ENCODE measurements at places on chromosomes 3 and 15.
A peak's percentile ranks its signal among the peaks of the same experiment; 100 is the strongest.

DNA sequence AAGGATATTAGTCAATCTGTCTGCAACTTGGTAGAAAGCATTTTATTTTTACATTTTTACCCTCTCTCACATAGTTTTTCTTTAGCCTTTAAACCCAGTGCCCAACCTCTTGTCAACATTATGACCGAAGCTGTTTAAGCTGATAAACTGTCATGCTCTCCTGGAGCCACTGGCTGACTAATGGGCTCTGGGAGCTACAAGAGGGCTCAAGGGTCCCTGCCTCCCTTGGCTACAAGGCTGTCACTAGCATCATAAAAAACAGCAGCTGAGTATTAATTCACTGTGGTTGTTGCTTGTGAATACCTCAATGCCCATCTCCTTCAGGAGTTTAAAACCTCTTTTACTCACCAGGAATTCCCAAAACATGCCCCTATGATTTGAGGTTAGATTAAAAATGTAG is 237.9 kb downstream of the ZMAT3 start:
- DNase-seq, result no peak

GRCh38 chr3:149881879-149882278 is 68.9 kb downstream of the RNF13 start:
- DNase-seq, result no peak

GRCh38 chr3:135966271-135966961 is 888 bp downstream of the PPP2R3A start:
- DNase-seq, result peak; percentile 19

- DNase-seq, result no peak
These were observed 512 bp upstream of the TRH start for GRCh38 chr3:129973853-129974563.

DNA sequence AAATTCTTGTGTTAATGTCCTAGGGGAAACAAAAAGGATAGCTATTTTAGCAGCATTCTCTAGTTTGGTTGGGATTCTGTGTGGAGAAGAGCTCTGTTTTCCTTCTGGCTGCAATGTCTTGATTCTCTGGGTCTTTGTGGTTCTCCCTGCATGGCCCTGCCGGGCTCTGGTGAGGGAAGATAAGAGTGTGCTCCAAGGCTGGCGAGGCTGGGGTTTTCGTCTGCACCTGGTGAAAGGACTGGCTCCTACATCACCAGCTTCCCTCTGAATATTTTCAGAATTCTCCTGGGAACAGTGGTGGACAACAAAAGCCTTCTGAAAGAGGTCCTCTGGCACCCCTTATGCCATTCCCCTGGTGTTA is 38.1 kb upstream of the SFMBT1 start:
- no peak for DNase-seq

DNA sequence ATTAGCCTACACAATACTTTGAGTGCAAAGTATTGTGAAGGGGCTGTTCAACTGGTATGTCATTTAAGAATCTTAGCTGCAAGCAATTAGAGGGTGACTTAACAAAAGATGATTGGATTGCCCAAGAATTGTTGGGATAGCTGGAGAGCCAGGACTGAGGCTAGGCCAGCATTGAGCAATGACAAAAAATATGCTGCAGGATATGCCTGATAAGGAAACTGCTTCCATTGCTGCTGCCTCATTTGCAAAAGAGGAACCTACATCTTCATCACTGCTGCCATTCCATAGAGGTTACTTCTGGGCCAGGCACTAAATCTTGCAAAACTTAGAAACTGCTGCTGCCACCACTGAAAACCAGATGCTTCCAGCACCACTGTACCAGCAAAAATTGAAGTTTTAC is 108.0 kb upstream of the TBC1D5 start:
- DNase-seq, result no peak

DNA sequence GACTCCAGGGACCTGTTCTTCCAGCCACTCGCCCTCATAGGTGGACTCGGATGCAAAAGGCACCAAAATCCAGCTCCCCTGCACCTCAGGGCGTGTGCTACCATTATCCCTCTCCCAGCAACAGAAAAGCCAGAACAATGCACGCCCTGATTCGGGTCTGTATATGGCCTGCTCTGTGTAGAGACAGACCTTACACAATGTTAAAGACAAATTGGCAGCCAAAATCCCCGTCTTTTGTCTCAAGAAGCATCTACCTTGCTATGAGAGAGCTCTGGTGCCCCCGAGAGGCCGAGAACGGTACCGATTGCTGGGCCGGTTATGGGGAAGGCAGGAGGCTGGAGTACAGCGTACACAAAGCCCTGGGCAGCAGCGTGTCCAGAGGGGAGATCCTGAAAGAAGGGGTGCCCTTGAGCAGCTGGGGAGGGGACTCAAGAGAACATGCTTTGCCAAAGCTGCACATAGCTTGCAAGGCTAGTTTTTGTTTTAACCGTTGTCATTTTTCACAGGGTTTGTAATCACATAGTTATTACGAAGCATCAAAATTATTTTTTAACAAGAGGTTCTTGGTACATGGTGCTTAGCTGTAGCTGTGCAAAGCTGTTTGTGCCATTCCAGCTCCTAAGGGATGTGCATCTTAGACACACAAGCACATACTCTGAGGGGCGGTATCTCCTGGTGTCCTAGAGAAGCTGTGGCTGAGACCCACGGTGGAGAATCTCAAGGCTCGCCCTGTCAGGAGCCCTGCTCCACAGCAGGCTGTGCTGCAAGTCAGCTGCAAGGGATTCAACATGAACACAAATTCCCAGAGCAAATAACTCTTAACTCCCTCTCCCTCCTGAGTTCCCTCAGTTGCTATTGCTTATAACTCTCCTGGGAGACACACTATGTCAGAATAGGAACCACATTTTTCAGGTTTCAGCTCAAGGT is 461.5 kb upstream of the PPP2R3A start:
- peak; percentile 52 for DNase-seq

DNA sequence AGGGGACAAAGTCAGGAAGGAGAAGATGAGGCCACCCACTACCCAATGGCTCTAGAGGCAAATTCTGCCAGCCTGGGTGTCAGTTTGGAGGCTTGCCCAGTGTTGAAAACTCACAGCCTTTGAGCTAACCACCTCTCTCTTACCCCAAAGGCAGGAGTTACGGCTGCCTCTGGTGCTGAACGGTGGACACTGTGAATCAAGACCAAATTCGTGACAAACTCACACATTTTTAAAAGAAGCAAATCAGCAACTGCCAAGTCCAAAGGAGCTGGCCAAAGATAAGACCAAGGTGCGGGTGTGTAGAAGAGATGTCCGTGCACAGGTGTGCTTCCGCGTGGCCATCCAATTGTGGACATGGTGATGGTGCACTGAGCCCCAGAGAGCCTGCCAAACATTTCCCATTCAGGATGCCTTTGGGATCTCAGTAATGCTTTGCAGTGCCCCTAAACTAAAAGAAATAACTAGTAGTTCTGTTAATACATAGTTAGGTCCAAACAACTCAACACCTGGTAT is 74.6 kb downstream of the FAM174B start:
- no peak for DNase-seq

DNA sequence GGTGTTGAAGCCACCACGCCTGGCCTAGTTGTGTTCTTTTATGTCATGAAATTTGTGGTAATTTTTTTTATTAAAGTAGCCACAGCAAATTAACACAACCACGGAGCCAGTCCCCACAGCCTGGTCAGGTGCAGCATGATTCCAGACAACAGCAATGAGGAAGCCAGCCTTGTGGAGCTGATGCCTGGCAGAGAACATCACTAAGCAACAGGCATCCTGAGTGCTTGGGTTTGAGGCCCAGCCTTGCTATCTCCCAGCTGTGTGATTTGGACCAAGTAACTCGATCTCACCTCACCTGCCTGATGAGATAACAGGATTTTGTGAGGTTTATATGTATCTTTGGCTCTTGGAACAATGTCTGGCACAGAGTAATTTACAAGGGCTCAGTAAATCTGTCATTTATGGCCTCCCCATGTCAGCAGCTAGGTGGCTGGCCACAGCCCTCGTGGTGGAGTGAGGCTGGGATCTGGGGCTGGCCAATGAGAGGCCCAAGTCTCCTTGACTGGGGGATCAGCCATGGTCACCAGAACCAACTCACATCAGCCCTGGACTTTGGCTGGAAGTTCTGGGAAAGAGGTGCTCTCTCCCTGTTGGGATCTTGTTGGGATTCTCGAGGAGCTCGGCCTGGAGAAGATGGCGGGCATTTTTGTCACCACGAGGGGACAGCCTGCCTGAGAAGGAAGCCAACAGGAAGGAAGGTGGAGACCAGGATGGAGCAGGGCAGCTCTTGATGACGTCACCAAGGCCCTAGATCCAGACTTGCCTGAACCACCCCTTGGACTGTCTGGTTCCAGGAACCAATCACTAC is 22.8 kb upstream of the FLNB start:
- DNase-seq, result no peak

DNA sequence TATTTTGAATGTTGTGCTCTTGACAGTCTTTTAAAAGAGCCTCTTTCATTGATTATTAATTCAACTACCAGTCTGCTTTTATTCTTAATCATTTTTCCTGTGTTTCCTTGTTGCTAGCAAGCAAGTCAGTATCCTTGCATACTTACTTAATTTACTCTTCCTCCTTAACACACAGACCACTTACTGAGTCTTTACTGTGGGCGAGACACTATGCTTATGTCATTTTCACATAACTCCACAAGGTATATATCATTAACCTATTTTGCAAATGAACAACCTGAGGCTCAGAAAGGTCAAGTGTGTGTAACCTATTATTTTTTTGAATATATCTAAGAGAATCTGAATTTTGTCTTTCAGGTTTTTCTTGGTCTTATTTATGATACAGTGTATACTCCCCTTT is 130.9 kb downstream of the WDR76 start:
- no peak for DNase-seq

- DNase-seq, result no peak
These were observed 174.9 kb downstream of the GHSR start for GRCh38 chr3:172273378-172273777.

GRCh38 chr3:166752214-166752613 is 627.9 kb downstream of the ZBBX start:
- DNase-seq, result no peak

- no peak for DNase-seq
These were observed 6.5 kb upstream of the ARL8B start for GRCh38 chr3:5115506-5116162.

DNA sequence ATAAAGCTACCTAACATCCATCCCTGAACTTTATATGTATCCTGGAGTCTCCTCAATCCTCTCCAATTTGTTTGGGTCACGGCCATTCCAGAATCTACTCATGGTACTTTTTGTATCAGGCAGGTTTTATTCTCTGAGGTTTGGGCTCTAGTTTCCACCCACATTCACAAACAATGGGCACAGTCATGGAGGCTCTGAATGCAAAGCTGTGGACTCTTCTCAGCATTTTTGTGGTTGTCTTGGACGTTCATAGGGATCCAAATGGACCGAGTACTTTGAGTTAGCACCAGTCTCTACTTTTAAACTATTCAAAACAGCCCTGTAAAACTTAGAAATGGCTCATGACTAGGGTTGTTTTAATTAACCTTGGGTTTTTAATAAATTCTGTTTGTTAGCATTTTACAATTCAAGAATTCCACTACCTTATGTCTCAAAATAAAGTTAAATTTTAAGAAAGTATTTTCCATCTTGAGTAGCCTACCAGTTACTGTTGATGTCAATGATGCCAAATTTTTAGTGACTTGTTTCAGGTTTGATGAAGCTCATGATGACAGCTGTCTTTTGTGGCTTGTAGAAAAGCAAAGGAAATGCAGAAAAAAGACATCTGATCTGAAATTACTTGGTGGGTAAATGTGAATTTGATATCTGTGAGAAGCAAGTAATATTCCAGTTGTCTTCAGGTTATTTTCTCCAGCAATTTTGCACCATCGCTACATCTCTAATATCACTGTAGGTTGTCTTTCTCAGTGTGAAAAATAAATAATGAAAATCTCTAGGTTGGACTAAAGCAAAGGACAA is 275.7 kb upstream of the THBS1 start:
- no peak for DNase-seq

- no peak for DNase-seq
These were observed 28.4 kb downstream of the TMEM44 start for GRCh38 chr3:194604837-194605236.

GRCh38 chr15:61685534-61685933 is 374.7 kb downstream of the VPS13C start:
- DNase-seq, result no peak

GRCh38 chr15:31481142-31481541 is 154.5 kb downstream of the KLF13 start:
- no peak for DNase-seq

- no peak for DNase-seq
These were observed 168.3 kb upstream of the ADAMTS9 start for GRCh38 chr3:64856106-64856505.

GRCh38 chr3:59854-60253 is 136.7 kb upstream of the CHL1 start:
- DNase-seq, result no peak

DNA sequence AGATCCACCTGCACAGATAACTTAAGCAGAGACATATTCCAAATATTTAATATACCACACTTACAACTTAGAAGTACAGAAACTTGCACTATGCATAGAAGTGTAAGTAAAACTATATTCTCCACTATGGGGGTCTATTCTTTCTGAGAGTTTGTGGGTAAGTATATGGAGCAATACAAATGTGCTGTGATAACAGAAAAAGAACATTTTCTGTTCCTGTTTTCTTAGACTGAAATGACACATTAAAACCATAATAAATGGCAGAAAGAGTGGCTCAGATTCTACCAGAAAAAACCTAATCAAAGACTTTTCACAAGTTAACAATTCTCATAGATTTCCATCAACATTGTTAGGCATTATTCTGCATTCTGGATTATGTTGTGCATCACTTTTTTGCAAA is 96.6 kb upstream of the WNT7A start:
- DNase-seq, result no peak

GRCh38 chr15:41564960-41565502 is 6.0 kb downstream of the TYRO3 start:
- DNase-seq, result no peak

DNA sequence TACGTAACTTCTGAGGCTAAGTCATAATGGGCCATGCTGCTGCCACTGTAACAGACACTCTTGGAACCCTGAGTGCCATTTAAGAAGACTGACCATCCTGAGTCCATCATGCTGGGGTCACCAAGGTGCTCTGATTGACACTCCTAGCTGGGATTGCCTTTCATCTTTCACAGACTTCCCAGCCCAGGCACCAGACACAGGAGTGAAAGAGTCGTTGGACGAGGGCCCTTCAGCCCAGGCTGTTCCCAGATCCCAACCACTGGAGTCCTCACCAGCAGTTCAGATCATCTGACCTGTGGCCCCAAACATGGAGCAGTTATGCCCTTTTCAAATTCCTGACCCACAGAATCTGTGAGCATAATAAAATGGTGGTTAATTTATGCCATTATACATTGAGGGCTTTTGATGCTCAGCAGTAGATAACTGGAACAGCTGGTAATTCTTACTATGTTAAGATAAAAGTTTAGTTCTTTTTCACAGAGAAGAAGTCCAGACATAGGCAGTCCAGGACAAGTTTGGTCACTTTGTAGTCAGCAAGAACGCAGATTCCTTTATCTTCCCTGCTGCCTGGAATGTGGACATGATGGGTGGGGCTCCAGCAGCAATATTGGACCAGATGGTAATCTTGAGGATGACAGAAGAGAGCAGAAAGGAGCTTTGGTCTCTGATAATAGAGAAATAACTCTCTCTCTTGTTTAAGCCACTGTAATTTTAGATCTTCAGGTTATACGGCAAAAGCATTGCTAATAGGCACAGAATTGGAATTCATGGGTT is 7.3 kb upstream of the EHD4 start:
- no peak for DNase-seq
